CD4-positive, alpha-beta T cell treated with Interleukin-6 for 4 hours (primary cell): ENCODE measurements at places on chromosomes 12 and 14.
A peak's percentile ranks its signal among the peaks of the same experiment; 100 is the strongest.

DNA sequence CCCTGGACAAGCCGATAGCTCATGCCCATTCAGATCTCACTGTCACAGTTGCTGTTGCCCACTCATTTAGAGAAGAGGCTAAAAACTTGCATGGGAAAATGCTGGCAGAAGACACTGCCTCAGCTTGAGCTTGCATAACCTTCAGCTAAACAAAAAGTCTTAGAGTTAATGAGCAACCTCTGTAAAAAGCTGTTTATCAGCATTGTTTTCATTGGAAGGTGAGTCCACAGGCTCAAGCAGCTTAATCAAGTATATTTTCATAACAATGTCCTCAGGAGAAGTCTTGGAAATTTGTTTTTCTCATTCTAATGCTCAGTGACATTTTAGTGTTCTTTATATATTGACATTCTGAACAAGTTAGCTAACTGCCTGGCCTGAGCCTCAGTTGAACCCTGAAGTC, 872.9 kb downstream of the TMTC2 start:
- no peak for DNase-seq

DNA sequence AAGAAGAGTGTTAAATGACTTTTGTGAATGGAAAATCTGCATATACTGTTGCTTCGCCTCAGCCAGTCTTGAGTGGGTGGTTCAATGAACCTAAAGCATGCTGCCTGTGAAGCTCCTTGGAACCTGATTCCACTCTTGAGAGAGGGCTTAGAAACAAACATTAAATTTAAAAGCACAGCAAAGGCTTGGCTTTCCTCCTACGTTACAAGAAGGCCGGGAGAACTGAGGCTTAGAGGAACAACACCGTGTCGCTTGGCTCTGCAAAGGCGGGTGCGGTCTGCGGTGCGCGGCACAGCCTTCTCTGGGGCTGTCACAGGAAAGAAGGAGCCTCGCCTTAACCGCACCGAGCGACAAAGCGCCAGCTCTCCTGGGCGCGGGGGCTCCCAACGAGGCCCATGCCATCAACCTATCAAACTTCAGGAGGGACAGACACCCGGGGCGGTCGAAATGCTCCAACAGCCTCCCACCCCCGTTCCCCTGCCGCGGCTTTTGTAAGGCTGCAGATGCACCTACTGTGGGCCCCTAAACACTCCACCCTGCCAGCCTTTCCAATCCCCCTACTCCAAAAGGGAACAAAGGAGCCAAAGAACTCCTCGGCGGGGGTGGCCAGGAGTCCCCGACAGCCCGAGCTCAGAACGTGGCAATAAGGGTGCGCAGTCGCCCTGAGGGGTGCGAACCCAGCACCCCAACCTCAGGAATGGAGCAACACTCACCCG, 729 bp downstream of the OSBPL8 start:
- DNase-seq = peak; percentile 85

DNA sequence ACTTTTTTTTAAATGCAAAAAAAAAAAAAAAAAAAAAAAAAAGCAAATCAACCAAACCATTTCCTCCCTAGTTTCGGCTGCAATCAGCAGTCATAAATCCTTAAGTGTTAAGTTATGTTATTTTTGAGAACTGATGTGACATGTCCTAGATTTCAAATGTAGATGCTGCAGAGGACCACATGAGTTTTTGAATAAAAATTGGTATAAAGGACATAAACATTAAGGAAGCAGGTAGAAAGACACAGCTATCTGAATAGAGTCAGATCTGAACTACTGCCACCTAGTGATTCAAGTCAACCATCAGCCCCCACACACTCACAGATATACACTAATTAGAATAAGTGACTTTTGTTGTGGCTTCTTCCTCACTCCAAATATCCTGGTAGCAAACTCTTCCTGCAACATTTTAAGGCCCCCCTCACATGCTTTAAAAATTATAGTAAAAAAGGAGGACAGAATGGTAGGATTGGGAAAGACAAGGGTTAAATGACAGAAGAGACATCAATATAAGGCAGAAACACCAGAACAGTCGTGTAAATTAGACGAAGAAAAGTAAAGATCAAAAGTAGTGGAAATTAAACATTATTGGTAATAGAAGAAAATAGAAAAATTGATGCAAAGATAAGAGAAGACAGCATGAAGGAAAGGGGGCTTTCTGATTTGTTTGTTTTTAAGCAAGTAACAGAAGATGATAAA, 394.5 kb upstream of the ATP2B1 start:
- DNase-seq = peak; percentile 22

GRCh38 chr12:6603095-6603567, 4.0 kb downstream of the CHD4 start:
- DNase-seq = peak; percentile 71

DNA sequence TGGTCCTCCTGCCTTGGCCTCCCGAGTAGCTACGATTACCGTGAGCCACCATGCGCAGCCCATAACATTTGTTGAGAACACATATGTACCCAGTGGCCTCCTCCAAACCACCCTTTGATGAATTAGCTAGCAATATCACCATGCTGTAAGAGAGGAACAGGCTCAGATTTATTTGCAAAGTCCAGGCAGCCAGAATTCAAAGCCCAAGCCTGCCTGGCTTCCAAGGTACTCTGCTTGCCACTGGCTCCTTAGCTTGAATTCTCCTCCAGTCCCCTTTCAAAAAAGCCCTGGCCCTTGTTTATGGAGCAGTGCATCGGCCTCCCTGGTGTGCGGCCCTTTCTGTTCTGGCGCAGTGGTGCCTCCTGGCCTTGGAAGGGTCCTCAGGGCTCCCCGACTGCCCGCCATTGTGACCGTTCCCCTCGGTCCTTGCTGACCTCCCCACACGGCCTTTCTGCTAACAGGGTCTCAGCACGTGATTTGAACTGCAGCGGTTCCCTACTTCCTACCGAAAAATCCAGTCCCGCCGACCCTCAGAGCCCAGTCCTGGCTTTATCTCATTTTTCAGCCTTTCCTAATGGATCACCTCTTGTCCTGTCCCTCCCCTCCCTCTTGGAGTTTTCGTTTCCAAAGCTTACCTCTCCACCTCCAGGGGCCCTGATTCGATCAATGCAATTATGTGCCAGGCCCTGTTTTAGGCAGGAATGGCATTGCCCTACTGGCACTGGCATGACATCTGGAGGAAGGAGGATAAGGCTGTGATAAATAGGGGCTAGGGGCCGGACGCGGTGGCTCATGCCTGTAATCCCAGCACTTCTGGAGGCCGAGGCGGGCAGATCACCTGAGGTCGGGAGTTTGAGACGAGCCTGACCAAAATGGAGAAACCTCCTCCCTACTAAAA, 22.0 kb downstream of the SLC25A29 start:
- DNase-seq = no peak

DNA sequence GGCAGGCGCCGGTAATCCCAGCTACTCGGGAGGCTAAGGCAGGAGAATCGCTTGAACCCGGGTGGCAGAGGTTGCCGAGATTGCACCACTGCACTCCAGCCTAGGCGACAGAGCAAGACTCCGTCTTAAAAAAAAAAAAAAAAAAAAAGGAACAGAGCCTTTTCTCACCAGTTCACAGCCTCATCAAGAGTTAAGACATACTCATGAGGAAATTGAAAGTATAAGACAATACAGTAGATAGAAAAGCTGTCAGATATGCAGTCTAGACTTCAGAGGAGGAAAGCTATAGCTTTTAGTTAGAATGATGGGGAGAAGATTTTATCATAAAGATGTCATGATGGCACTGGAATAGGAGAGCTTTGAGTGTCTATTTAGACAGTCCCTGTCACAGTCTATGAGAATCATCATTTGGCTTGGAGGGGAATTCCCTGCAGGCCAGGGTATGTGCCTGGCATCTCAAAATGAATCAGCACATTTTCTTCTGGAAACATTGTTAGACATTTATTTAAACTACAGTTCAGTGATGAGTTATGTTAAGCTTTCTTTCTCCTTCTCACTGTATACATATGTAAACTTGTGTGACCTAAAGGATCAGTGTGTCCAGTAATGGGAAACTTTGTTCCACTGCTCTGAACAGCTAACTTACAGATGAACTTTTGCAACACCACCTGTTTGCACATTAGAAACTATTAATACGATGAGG, 2.9 kb upstream of the RAB35 start:
- DNase-seq = no peak

DNA sequence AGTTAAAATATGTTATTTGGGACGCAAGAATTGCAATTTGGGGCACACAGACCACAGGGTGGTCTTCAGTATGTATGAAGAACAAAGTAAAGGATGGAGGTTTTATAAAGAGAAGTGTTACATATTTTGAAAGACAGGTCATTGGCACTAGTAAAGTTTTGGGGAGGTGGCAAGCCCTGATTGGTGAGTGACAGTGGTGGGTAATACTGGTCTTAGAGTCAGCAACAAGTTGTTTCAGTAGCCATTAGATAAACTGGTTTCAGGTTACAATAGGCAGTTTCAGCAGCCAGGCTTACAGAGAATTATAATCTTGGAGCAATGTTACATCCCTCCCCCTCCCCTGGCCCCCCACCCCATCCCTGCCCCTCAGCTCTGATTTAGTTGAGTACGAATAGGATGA, 17.5 kb downstream of the MARK3 start:
- no peak for DNase-seq

GRCh38 chr14:42804141-42804540, 1197.5 kb downstream of the LRFN5 start:
- no peak for DNase-seq

DNA sequence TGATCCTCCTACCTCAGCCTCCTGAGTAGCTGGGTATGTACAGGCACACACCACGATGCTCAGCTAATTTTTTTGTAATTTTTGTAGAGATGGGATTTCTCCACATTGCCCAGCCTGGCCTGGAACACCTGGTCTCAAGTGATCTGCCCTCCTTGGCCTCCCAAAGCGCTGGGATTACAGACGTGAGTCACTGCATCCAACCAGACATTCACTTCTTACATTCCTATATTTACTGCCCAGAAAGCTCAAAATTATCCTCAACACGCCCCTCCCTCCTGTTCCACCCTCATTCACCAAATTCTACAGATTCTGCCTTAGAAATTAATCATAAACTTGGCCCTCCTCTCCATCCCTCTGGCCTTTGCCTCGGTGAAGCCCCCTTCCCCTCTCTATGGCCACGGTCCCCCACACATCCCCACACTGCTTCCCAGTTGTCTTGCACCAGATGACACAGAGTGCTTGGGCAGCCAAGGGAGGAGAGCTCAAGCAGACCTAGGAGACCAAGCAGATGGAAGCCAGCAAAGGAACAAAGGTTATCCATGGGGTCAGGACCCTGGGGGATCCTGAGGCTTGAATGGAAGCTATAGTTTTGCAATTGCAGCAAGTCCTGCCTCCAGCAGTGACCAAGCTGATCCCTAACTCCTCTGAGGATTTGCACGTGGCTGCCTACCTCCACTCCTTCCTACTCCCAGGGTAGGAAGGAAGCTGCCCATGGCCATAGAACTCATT, 213.2 kb upstream of the FOXN3 start:
- no peak for DNase-seq

GRCh38 chr12:57759360-57759980, 4.6 kb downstream of the MARCHF9 start:
- peak; percentile 62 for DNase-seq

GRCh38 chr12:2627835-2628191, 167.0 kb upstream of the FKBP4 start:
- DNase-seq = no peak

DNA sequence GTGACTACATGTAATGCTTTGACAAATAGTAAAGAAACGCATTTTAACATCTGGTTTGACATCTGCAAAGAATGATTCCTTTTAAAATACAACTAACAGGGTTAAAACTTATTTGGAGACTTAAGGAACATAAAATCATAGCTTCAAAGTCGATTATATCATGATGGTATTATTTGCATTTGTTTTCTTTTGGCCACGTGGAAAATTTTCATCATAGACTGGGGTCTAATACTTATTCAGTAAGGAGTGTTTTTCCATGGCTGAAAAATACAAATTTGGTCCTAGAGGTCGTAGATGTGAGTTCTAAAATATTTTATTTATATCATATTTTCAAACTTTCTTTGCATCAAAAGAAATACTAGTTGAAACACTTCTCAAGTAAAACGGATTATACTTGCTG, 31.5 kb upstream of the LMNTD1 start:
- no peak for DNase-seq

DNA sequence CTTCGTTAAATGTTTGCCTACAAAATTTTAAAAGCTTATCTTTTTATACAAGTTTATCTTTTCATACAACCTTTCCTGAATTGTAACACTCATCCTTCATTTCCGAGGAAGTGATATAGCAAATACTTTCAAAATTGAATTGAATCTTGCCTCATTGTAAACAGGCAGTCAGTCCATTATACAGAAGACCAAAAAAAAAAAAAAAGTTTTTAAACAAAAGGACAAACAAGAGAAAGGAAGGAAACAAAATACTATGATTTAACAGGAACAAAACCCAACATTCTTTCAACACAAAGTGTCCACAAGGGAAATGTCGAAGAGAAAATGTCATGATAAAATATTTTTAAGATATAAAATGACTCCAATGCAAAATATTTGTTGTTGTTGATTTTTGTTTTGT, 8.5 kb downstream of the ATF7 start:
- no peak for DNase-seq

GRCh38 chr12:93107514-93108312, 178.6 kb upstream of the EEA1 start:
- DNase-seq = no peak

DNA sequence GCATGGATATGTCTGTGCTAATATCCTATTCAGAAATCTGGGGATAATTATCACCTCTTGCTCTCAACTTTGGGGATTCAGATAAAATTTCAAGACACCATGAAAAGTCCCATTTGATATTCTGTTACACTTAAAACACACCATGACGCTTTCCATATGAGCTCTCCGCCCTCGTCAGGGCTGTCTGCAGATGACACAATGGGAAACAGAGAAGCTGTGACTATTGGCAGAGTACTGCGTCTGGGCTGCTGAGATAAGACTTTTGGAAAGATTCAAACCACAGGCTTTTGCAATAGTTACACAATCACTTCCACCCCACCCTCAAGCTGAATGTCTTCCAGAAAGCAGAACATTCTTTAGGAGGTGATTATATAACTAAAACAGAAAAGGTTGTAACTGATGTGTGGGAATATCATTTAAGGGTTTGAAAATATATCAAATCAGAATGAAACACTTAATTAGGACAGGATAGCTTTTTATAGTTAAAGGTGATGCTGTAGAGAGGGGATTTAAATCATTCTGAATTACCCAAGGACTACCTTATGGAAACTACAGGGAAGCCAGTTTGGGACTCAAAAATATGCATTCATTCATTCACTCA, 75.3 kb upstream of the TMPO start:
- DNase-seq = no peak

DNA sequence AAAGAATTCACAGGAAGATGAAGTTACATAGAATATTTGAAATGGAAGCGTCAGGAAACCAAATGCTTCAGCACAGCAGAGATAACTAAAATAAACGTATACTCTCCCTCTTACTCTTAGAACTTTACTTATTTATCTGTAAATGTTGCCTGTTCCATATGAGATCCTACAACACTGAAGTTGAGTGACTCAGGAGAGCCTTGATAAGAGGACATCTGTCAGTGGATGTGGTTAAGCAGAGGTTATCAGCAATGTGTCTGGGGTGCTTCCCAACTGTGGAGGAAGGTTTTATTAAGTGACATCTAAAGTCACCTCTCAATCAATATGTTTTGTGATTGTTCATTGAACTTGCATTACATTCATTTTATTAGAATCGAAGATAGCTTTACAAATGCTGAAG, 81.9 kb downstream of the NEDD1 start:
- DNase-seq = no peak

GRCh38 chr12:54349036-54349435, 15.2 kb downstream of the GPR84 start:
- DNase-seq = no peak
